Activated naive CD8-positive, alpha-beta T cell treated with anti-CD3 and anti-CD28 coated beads, Interleukin-2, amount 10 ng/mL, durations not matched to agents 7 days and 5 days (primary cell): ENCODE measurements at places on chromosomes 12 and 14.

DNA sequence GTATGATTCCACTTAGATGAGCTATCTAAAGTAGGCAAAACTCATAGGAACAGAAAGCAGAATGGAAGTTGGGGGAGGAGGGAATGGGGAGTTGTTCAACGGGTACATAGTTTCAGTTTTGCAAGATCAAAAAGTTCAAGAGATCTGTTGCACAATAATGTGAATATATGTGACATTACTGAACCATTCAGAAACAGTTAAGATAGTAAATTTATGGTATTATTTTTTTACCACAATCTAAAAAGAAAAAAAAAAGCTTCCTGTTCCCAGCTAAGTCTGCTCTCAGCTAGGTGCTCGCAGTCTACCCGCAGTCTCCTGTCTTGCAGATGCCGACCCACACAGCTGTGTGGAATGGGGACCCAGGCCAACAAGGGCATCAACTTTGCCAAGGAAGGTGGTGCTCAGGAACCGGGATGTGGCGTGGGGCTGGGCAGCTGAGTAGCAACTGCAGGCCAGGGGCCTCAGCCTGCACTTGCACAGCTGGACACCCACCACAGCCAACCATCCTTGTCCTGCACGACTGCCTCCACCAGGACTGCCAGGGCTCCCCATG lies 15.3 kb upstream of the ANO6 start:
- DNase-seq = peak; percentile 31

- DNase-seq = no peak
Measured at GRCh38 chr14:51424561-51425251, 184.7 kb downstream of the TMX1 start.

DNA sequence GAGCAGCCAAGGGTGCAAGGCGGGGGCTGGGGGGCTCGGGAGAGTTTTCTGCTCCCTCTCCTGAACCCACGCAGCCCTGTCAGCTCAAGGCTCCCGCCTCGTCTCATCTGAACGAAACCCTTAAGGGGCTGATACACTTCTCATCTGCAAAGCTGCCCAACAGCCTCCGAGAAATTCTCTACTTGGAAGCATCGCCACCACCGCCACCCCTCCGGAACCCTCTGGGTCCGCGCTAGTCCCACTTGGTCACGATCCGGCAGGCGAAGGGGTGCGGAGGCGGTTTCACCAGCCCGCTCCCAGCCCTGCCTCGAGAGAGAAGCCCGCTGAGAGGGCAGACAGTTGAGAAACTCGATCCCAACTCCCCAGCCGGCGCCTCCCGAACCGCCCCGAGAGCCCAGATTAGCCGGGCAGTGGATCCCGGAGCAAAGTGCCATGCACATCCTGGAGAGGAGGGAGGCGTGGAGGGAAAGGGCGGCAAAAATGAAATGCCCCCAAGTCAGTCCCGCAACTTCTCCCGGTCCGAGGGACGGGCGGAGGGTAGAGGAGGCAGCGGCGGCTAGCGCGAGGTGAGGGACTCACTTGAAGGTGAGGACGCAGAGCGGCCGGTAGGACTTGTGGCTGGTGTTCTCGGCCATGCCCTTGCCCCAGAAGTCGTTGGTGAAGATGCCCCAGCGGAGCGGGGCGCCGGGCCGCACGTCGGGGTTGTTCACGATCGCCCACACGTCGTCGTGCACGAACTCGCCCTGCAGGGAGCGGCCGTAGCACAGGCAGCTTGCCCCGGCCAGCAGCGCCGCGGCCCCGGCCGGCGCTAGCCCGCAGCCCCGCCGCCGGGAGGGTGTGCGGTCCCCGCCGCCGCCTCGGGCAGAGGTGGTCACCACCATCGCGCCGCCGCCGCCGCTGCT lies 620 bp downstream of the TMTC1 start:
- DNase-seq = peak; percentile 32

GRCh38 chr12:27534060-27534764 lies 10.2 kb downstream of the PPFIBP1 start:
- DNase-seq = no peak

DNA sequence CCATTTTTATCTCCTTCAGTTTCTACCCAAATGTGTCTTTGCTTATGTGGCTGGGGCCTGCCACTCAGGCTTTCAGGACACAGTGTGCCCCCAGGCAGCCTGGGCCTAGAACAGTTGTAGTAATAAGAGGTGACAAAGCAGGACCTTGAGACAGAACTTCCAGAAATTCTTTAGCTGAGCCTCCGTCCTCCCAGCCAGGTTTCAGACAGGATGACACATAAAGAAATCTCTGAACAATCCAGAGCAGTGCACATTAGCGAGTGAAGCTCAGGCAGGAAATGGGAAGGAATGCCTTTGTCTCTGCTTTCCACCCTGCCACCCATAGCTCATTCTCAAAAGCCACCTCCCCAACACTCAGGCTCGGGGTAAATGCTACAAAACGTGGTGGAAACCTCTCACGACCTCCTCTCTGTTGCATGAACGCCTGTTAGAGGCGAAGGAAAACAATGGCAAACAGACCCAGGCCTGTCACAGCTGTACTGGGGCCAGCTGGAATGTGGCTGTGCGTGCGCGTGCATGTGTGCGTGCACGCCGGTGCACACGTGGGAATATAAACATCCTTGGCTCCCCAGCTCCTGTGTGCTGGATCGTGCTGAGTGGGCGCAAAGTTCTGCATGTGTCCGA lies 286.7 kb downstream of the ZFP36L1 start:
- DNase-seq = no peak

GRCh38 chr14:74932401-74932901 lies 9.4 kb upstream of the RPS6KL1 start:
- no peak for DNase-seq

DNA sequence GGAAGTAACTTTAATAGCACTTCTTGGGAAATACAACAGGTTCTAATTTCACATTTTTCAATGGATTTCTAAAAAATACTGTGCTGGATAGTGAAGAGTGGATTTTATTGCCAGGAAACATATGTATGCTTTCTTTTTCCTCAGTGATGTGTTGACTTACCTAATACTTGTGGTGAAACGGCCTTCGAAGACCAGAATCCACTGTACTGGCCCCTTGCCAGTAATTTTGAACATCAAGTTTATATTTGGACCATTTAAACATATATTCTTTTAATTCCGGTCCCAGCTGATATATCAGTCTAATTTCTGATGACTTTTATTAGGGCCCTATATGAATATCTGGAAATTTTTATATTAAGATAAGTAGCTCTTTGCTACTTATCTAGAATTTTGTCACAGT lies 1.8 kb downstream of the MSRB3 start:
- no peak for DNase-seq

DNA sequence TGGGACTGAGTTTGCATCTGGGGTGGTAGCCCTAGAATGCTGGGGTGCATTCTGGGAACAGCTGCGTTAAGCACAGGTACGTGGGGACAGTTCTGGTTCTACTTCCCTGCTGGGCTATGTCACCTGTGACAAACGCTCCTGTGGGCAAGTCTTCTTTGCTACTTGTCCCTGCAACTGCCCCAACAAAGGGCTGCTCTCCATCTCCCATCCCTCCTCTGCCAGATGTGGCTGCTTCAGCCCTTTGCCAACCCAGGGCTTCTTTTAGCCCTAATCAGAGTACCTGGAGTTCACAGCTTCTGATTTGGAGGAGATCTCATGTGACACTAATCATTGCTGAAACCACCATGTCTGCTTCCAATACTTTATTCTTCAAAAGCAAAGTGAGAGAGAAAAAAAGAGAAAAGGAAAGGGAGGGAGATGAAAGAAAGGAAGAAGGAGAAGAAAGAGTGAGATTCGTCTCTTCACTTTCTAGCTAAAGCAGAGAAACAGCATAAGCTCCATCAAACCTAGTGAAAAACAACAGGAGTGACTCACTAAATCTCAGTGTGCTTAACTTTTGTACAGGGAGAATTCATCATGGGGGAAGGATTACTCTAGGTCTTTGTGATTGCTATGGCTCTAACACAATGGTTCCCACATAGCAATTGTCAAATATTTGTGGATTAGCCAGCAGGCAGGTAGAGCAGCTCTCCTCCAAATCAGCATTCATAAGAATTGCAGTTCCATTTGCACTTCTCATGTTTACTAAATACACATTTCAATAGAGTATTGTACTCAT lies 174.8 kb downstream of the LRIG3 start:
- no peak for DNase-seq

- DNase-seq = no peak
Measured at GRCh38 chr14:34386865-34387485, 75.1 kb downstream of the SPTSSA start.

DNA sequence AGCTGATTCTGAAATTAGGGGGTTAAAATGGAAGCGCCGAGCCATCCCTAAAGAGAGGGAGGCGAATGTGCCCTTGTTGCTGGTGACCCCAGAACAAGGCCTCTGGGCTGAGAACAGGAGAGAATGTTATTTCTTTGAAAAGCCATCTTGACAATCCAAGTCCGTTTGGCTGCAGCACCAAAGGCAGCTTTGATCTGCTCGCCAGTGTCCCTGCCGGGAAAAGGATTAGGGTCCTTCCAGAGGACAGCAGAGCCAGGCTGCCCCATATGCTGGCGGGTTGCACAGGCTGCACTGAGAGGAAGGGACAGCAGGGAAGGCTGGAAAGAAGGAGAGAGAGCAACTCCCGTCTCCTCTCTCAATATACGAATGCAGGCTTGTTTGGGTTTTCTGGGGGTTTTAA lies 141.7 kb downstream of the TMEM132C start:
- DNase-seq = no peak

DNA sequence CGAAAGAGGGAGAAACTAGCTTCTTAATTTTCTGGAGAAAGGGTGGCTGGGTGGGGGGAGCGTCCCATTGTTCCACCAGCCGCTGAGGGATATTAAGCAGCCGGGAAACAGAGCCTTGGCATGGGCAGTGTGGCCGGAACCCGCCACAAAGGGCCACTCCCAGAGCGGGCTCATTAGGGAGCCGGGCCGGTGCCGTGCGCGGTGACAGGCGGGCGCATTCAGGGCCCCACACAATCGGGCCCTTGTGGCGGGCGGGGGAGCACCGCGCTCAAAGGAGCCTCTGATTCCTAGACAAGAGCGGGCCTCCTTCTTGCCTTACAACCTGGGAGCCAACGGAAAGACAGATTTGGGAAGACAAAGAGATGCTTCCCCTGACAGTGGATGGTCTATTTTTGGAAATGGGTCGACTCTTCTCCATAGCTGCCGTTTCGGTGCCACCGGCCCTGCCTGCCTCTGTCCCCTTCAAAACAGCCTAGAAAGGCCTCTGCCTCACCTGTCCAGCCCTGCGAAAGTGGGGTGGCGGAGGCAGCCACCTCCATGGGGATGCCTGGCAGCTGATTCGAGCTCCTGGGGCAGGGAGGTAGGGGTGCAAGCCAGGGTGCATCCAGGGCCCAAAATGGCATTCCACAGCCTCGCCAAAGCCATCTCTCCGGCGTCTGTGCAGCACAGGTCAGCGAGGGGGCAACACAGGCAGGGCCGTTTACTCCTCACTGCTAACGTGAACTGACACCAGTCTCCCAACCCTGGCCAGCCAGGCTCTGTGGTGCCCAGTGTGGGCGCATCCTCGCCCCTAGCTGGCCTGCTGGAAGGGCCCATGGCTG lies 10.9 kb downstream of the CCDC85C start:
- no peak for DNase-seq

- DNase-seq = no peak
Measured at GRCh38 chr12:125262851-125263250, 197.6 kb downstream of the AACS start.

GRCh38 chr12:107554941-107555340 lies 130.7 kb upstream of the PWP1 start:
- no peak for DNase-seq

DNA sequence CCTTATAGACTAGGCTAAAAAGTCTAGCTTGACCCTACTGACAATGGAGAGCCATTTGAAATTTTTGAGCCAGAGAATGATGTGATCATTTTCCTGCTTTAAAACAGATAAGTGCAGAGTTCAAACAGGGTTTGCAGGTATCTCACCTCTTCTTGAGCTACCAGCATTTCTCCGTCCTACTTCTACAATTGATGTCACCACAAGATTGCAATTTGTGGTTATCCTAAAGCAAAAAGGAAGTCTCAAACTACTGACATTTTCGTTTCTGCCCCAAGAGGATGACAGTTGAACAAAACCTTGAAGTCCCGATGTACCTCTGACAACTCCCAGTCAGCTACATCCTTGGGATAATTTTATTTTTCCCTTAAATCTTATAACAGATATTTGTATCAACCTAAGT lies 86.7 kb downstream of the PTGER2 start:
- no peak for DNase-seq

GRCh38 chr12:107094183-107094448 lies 767 bp upstream of the CRY1 start:
- no peak for DNase-seq

DNA sequence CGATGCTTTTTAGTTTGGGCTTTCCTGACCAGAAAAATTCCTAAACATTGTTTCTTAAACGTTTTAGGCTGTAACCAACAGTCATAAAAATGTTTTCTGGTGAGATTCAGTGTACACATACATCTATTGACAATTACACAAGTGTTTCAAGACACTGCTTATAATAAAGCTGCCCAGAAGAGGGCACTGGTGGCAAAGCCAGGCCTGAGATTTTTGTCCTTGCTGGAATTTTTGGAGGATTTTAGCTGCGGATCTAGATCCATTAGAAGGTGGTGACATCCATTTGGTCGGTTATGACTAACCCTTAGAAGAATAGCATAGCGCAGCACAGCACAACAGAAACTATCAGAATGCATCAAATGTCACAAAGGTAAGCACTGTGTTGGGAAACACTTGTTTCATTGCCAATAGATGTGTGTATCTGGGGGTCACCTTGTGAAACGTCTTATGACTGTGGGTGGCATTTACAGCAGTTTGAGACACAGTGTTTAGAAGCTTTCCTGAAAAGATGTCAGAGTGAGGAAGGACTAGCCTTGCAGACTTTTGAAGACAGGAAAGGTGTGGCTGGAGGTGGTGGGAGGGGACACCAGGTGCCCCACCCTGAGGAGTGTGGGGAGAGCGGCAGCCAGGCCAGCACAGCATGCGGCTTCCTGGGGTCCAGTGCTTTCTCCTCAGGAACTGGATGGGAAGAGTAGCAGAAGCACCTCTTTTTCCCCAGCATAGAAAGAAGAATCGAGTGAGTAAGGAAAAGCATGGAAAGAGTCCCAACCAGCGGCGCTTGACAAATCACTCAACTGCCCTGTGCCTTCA lies 54.7 kb upstream of the FKBP4 start:
- no peak for DNase-seq

DNA sequence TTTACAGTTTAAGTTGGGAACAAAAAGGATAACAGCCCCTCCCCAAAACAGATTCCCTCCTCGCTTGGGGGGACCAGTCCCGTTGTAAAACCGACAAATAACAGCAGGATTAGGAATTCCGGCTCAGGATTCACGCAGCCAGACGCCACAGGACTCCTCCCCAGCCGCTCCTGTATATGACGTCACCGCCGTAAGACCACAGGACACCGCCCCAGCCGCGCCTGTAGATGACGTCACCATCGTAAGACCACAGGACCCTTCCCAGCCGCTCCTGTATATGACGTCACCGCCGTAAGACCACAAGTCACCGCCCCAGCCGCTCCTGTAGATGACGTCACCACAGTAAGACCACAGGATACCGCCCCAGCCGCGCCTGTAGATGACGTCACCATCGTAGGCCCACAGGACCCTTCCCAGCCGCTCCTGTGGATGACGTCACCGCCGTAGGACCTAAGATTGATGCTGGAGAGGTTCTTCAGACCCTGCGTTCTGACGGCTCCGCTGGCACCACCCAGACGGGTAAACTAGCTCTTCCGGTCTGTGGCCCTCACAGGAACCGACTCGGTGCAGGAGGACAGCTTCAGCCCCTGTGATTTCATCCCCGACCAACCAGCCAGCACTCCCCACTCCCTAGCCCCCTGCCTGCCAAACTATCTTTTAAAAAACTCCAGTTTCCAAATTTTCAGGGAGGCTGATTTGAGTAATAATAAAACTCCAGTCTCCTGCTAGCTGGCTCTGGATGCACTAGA lies 43.9 kb upstream of the FBRSL1 start:
- DNase-seq = peak; percentile 60

GRCh38 chr14:63076488-63076887 lies 31.2 kb upstream of the KCNH5 start:
- no peak for DNase-seq
